D721Med (cell line): ENCODE measurements at places on chromosomes 12 and 14.

DNA sequence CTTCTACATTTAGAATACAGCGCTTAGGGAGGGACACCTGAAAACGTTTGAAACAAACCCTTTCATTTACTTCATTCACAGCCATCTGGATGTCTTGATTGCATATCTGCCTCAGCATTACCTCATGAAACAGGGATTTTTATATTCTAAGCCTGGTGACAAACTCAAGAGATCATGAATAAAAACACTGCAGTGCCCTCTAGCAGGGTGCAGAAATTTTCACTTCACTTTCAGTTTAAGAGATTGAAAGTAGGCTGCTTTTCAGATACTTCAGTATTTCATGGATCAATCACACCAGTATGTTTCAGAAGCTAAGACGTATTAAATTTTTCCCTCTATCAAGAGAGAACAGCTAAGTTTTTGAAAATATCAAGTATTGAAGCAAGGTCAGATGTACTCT lies 467.8 kb downstream of the MDGA2 start:
- DNase-seq, result no peak

DNA sequence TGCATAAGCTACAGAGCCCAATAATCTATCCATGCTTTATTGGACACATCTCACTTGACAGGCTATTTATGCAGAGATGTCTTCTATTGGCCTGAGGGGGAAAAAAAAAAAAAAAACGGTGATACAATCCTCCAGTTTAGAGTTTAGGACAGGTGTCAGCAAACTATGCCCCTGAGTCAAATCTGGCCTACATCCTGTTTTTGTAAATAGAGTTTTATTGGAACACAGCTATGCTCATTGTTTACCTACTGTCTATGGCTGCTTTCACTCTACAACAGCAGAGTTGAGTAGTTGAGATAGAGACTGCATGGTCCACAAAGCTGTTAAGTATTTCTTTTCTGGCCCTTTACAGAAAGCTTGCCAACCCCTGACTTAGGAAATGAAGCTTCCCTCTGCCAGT lies 403.1 kb downstream of the C12orf75 start:
- no peak for DNase-seq

GRCh38 chr14:41280745-41281144 lies 325.9 kb upstream of the LRFN5 start:
- no peak for DNase-seq

DNA sequence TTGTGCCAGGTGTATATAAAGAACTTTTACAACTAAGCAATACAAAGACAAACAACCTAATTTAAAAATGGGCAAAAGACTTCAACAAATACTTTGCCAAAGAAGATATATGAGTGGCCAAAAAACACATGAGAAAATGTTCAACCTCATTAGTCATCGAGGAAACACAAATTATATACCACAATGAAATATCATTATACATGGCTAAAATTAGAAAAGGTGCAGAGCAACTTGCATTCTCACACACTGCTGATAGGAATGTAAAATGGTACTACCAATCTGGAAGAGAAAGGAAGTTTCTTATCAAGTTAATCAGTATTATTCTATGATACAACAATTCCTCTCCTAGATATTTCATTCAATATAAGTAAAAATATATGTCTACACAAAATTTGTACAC lies 131.6 kb upstream of the FRMD6 start:
- DNase-seq, result no peak

DNA sequence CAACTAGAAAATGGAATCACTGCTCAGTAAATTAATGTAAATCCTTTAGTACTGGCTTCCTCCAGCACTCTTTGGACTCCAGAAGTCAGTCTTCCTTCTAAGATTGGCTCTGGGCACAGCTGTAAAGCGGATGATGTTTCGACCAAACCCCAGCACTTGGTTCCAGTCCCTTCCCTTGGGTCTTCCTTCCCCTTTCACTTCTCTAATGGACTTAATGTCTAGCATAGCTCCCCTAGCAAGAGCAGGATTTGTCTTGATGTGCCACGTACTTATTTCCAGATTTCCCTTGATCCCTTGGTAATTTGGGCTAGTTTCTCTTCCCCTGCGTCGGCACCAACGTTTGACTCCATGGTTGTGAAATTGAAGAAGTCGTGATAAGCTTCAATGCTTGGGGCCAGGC lies 28.3 kb downstream of the C12orf75 start:
- no peak for DNase-seq

- no peak for DNase-seq
Measured at GRCh38 chr12:77768558-77768957, 62.1 kb upstream of the NAV3 start.

DNA sequence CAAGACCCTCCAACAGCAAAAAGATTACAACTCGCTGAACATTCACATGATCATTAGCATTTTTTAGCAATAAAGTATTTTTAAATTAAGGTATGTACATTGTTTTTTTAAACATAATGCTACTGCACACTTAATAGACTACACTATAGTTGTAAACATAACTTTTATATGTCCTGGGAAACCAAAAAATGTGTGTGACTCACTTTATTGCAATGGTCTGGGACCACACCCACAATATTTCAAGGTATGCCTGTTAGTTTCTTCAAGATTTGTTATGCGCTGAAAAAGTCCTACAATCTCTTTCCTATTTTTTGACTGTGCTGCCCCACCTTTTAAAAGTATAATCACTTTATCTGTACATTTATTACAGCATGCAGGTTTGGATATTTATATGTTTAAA lies 30.4 kb upstream of the PCNX4 start:
- DNase-seq, result no peak

DNA sequence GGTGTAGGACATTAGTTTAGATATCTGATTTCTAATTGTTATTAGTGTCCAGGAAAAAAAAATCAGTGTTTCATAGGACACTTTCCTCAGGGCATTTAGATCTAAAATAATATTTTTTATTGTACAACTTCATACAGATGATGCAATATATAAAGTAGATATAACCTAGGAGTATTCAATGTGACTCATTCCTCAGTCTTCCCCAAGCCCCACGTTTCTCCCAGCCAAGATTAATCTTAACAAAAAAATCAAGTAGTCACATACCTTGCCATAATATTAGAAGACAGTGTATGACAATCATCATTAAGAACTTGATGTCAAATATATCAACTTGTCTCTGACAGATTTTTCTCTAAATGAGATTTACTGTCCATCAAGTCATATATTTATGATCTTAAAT lies 37.1 kb downstream of the PPFIA2 start:
- DNase-seq, result no peak

DNA sequence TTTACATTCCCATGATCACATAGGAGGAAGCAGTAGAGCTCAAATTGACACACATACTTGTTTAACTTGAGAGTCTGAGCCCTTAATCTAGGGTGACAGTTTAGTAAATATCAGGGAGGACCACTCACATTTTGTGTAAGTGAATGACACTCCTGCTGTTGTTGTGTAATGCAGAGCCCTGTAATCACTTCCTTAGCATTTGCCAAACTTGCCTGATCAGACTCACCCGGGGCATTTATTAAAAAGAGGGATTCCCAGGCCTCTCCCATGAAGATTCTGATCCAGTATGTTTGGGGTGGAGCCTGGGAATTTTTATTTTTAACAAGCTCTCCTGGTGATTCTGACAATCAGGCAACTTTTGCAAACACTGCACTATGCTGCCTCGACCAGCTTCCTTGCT lies 119.6 kb downstream of the NUAK1 start:
- DNase-seq, result no peak

GRCh38 chr12:112848972-112849371 lies 57.4 kb downstream of the RPH3A start:
- DNase-seq, result no peak

- no peak for DNase-seq
Measured at GRCh38 chr12:101097829-101098580, 112.0 kb downstream of the SLC5A8 start.

GRCh38 chr14:55537782-55538181 lies 42.2 kb upstream of the KTN1 start:
- no peak for DNase-seq

GRCh38 chr14:81315341-81315740 lies 84.8 kb downstream of the STON2 start:
- DNase-seq, result no peak

- no peak for DNase-seq
Measured at GRCh38 chr14:56273155-56273554, 154.9 kb downstream of the PELI2 start.

- no peak for DNase-seq
Measured at GRCh38 chr12:79128956-79129355, 264.4 kb downstream of the SYT1 start.

GRCh38 chr12:114306646-114307045 lies 99.3 kb downstream of the TBX5 start:
- no peak for DNase-seq

DNA sequence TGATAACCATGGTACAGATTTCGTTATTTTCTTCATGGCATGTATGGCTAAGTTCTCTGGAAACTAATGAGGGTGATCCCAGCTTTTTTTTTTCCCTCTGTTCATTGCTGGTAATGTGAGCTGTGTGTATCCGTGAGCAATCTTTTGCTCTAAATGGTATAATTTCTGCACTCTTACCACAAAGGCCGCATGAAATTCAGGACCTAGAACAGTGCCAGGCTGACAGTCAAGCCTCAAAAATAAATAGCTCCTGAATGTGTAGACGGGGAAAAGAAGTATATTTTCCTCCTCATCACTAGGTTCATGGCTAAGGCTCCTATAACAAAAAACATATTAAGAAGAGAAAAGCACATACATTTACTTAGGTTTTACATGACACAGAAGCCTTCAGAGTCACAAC lies 140.2 kb upstream of the RMST start:
- no peak for DNase-seq

DNA sequence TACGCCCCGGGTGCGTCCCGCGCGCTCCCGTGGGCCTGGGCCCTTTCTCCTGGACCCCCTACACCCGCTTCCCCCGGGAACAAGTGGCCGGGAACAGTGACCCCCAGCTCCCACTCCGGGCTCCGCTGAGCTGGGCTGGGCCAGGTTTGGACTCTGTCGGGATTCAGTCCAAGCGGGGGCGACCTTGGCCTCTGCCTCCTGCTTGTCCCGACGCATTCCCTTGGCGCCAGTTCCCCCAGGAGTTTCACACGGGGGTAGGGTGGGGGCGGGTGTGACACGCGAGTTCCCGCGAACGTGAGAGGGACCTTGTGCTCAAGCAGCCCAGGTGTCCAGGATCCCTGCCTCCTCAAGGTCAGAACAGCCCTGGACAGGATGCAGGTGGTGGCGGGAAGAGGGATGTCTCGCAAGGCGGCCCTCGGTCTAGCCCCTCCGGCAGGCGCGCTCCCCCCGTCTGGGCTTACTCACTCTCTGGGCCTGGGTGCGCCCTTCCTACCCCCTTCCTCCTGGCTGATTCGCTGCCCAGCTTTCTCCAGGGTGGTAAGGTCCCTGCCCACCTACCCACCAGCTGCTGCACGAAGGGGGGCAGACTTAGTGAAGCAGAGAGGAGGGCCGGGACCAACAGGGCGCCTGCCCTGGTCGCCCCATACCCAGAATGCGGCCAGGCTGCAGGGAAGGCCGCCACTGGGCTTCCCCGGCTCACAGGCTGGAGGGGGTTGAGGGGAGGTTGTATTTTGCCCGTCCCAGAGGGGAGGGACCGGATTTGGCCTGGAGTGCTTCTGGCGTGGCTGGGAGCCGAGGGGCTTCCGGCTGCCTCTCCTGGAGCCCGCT lies 862 bp downstream of the CRIP2 start:
- DNase-seq, result no peak
